ENCODE measurements at places on chromosomes 16 and 17. TPM values are rescaled to one million over a fixed set of nuclear protein-coding genes. Genes with fewer than 3 reads are reported as not detected.

DNA sequence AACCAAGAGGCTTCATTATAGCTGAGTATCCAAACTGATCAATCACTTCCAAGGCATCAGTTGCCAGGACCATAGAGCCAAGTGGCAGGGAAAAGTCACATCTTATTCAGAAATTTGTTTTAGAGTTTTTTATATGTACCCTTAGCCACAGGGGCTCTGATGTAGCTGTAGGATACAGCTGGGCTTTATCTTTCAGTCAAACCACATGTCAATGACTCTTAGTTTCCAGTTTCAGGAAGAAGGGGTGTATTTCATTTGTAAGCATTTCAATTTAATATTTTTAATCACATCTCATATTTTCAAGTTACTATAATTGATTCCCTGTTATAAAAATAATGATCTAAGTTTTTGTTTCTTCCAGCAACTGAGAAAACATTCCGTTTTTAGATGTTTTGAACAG is 2.9 kb upstream of the FLCN start:
- DNase-seq = no peak

- DNase-seq = no peak
These were observed 28.9 kb downstream of the CDRT15 start for GRCh38 chr17:14207791-14208190.

DNA sequence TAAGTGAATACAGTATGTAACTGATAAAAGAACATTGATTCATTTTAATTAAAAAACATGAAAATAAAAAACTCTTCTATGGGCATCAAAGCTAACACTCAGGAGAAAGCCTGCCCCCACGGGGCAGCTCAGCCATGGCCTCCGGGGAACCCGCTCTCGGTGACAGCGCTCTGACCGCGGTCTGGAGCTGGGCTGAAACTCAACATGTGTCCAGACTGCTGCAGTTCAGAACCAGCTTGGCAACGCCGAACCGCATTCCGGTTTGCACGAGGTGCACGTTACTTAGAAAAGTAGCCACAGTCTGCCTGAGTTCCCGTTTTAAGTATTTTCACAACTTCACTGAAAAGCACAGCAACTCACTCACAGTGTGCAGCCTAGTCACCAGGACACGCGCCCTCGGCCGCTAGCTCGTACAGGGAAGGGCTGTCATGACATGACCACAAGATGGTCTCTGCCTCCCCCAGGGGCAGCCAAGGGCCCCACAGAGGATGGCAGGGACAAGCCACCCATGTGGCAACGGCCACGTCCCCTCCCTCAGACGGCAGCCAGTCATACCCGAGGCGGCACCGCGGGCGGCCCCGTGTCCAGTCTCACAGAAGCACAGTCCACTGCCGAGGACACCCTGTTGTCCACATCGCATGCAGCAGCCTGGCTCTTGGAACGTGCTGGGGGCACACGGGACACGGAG is 77.1 kb upstream of the METRNL start:
- no peak for DNase-seq

- DNase-seq = no peak
These were observed at the start of gene SALL1 for GRCh38 chr16:51150888-51151320. Gene SALL1, minus strand, starts transcription at chr16:51151270. Its CDS starts 29 bp downstream, at chr16:51151241.

- no peak for DNase-seq
These were observed 636 bp downstream of the WWOX start for GRCh38 chr16:78100112-78100467.

DNA sequence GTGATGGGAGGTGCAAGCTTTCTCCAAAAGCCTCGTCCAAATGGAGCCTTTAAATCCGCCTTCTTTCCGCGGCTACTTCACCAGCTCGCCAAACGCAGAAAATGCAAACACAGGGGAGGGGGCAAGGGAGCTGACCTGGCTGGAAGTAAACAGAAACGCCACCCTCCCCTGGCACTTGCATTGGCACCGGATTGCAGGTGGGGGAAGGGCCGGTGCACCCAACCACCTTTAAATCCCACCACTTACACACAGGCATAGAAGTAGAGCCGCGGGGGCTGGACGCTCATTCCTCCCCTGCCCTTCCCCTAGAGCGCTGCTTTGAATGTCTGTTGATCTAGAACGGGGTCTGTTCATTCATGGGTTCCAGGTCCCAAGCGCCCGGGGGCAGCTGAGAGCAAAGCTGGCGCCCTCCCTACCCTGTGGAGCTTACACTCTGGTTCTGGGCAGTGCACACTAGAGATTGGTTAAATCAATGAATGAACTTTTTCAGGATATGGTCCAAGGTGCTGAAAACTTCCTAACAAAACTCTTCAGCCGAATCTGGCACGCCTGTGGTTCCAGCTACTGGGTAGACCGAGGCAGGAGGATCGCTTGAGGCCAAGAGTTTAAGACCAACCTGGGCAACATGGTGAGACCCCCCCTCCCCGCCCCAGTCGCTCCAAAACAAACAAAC is 920 bp upstream of the ZCCHC14 start:
- DNase-seq = no peak

- DNase-seq = no peak
These were observed 145.0 kb downstream of the FTO start for GRCh38 chr16:53848950-53849349.

DNA sequence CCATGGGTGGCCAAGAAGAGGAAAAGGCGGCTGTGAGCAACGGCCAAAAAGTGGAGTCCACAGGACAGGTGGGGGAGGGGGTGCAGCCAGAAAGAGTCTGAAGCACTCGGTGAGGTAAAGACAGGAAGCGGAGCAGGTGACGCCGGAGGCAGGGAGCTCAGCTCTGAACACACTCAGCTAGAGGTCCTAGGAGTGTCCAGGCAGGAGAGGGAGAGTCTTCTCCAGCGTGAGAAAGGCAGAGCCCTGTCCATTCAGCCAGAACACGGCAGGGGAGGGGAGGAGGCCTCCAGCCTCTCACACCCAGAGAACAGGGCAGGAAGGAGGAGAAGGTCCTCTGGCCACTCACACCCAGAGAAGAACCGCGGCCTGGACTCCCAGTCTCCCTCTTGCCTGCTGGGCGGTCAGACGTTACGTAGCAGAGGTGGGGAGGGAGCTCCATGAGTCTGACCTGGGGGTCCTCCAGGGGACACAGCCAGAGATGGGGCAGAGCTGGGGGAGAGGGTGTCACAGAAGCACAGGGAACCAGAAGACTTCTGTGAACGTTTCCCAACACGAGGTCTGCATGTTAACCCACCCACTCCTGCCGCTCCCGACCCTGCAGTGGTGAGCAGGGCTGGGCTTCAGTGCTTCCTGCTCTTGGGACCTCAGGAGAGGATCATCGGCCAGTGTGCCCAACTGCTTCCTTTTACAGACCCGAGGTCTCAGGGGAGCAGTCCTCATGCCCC is 89.2 kb downstream of the ABR start:
- DNase-seq = no peak

GRCh38 chr16:85279825-85280545 is 167.7 kb upstream of the CIBAR2 start:
- no peak for DNase-seq

DNA sequence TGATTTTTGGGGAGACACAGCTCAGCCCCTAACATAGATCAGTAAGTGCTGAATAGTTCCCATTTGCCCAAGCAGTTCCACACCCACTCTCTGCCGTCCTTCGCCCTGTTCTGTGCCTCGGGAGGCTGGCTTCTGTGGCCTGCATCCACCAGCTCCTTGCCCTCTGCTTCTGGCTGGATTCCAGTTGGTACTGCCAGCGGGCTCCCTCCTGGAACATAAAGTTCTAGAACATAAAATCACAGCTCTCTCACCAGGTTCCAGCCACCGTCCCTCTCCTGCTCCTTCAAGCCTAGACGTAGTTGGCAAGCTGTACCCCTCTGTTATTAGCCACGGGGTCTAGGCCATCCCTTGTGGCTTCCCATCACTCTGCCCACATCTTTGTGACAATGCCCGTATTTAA is 3.9 kb upstream of the MRPS23 start:
- no peak for DNase-seq

DNA sequence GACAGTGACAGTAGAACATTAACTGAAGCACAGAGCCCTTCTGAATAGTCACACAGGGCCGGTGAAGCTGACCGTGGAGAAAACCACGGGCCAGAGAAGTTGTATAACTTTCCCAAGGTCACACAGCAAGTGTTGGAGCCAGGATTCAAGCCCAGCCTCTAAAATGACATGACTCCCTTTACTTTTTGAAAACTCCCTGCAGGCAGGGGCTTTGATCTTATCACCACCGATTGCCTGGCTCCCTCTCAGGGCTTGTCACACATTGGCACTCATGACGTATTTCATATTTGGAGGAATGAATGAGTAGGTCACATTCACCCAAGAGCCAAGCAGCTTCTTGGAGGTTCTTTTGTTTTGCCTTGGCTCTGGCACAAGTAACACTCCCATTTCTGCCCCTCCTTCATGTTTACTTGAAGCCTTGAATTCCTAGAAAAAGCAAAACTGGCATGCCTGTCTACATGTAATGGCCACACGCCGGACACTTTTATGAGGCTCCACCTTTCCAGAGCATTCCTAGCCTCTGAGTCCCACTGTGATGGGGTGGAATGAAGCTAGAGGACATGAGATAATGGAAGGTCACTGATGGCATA is 13.3 kb upstream of the RBBP6 start:
- no peak for DNase-seq

DNA sequence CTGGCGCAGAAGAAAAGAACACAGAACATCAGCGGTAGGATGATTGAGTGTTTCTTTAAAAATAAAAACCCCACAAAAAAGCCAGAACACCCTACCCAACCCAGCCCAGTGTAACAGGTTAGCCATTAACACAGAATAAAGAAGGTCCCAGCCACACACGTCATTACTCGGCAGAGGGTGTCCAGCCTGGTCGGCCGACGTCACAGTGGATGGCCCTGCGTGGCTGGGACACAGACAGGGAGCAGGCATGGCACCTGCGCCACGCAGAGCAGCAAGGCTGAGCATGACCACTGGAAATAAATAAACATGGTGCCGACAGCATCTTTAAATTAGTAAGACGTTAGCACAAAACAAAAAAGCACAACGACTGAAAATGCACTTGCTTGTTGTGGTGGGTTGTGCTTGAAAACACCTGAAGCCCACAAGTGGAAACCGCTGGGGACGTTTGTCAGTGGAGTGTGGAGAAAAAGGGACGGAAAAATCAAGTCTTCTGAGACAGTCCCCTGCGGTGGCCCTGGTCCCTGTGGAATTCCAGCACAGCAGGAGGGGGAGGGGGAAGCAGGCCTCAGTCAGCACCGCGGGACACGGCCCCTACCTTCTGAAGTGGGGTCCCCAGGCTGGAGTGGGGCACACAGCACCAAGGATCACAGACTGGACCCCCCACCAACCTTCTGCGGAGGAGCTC is 39.2 kb downstream of the SLC7A5 start:
- DNase-seq = no peak

- DNase-seq = no peak
These were observed 913 bp downstream of the CDIP1 start for GRCh38 chr16:4537376-4538343.

DNA sequence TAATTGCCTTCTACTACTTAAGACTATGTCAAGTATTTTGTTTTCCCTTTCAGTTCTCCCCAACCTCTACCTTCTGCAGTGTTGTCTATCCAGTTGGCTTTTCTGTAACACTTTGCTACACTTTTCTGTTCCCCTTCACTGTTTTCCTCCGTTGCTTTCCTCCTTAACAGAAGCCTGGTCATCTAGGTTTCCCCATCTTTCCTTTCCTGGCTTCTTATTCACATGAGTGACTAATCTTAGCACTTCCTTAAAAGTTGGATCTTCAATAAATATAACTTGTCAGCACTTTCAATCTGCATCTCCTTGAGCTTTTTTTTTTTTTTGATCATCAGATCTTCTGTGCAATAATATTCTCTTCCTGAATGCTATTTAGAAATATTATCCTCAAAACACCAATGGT is 2.8 kb upstream of the SLFN11 start:
- no peak for DNase-seq

DNA sequence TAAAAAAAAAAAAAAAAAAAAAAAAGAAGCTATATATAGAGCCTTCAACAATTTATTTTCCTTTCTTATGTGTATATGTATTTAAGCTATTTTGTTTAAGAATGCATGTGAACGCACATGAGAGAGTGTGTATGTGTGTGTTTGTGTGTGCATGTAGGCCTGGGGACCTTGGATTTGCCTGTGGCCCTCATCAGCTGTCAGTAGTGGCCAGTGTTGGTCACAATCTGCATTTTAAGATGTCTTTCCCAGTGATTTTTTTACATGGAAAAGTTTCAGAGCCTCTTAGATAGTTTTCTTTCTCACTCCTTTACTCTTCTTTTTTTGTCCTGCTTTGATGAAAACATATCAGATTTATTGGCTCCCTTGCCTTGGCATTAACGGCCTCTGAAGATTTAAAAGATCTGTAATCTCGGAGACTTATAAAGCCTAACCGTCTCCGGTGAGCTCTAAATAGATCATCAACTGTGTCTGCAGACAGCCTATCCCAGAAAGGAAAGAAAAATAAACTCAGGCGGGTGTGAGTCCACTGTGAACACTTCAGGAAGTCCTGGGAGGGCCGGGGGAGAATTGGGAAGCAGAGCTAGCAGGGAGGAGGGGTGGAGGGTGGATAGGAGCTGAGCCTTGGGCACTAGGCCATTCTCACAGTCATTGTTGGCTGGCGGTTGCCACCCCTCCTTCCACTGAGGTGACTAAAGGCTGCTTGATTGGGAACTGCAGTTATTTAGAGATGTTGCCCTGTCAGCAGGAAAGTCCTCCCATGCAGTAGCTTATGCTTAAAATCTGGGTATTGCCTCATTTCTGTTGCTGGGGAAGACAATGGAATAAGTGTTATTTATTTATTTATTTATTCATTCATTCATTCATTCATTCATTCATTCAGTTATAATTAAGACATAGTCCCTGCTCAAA is 86.8 kb downstream of the WWP2 start:
- peak; percentile 72 for DNase-seq

DNA sequence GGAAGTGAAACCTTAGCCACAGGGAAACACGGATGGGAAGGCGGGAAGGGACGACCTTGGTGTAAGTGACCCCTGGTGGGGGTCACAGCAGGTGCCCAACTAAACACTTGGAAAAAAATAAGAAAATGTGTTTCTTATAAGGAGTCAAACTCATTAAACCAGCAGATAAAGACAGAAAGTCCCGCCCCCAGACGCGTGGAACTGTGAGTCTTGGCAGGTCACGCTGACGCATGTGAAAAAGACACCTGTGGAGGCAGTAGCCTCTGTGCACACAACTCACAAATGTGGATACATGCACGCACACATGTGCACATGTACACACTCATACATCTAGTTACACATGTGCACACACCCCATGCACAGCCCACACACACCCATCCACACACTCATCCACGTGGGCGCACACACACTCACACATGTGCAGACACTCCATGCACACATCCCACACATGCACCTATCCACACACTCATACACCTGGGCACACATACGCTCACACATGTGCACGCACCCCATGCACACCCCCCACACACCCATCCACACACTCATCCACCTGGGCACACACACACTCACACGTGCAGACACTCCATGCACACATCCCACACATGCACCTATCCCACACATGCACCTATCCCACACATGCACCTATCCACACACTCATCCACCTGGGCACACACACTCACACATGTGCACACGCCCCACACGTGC is 432.4 kb downstream of the SOX9 start:
- no peak for DNase-seq

- DNase-seq = no peak
These were observed 29.0 kb downstream of the HEXIM2 start for GRCh38 chr17:45190503-45191255.

- DNase-seq = no peak
These were observed 13.3 kb upstream of the MARCHF10 start for GRCh38 chr17:62821189-62822079.

GRCh38 chr17:2825253-2825970 is 29.2 kb downstream of the RAP1GAP2 start:
- DNase-seq = no peak

Gene VASN
- total RNA-seq = 11.6 TPM

Gene NPW
- total RNA-seq = not detected

Gene CCL8
- not detected for total RNA-seq

Gene DNAAF8
- total RNA-seq = not detected

Gene PRSS33
- not detected for total RNA-seq

Gene KRT32
- not detected for total RNA-seq
